ENCODE measurements at places on chromosomes 1 and 21. TPM values are rescaled to one million over a fixed set of nuclear protein-coding genes. Genes with fewer than 3 reads are reported as not detected.

NEXN gene
- 1.8 TPM for total RNA-seq

- DNase-seq, result no peak
These were observed at the start of gene RUNX3 for GRCh38 chr1:24930260-24931145. Gene RUNX3 (minus strand): TSS chr1:24930276. CDS start chr1:24929868, 408 bp downstream.

GRCh38 chr1:156356262-156356874 is 12.6 kb upstream of the RHBG start:
- DNase-seq, result no peak

DNA sequence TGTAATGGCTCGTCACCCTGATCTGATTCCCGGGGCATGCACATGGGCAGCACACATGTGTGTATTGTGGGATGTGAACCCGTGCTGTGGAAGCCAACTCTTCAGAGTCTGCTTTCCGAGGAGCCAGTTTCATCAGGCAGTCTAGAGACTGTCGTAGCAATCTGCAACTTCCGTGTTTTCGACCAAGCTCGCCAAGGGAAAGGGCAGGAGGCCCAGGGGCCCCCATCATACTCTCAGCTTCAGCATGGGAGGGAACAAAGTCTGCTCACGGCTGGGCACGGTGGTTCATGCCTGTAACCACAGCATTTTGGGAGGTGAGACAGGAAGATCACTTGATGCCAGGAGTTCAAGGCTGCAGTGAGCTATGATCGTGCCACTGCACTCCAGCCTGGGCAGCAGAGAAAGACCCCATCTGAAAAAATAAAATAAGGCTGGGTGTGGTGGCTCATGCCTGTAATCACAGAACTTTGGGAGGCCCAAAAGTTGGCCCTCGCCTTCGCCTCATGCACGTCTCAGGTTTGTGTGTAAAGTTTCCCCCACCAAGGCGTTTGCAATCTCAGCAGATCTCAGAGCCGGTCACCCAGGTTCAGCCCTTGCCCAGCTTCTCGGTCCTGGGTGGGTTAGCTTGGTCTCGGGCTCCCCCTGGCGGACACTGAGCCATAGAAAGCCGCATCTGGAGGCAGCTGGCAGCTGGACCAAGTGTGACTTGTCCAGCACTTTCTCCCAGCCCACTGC is 48.5 kb upstream of the SLC25A33 start:
- DNase-seq, result peak; percentile 67

GBP6 gene
- 0.50 TPM for total RNA-seq

DNA sequence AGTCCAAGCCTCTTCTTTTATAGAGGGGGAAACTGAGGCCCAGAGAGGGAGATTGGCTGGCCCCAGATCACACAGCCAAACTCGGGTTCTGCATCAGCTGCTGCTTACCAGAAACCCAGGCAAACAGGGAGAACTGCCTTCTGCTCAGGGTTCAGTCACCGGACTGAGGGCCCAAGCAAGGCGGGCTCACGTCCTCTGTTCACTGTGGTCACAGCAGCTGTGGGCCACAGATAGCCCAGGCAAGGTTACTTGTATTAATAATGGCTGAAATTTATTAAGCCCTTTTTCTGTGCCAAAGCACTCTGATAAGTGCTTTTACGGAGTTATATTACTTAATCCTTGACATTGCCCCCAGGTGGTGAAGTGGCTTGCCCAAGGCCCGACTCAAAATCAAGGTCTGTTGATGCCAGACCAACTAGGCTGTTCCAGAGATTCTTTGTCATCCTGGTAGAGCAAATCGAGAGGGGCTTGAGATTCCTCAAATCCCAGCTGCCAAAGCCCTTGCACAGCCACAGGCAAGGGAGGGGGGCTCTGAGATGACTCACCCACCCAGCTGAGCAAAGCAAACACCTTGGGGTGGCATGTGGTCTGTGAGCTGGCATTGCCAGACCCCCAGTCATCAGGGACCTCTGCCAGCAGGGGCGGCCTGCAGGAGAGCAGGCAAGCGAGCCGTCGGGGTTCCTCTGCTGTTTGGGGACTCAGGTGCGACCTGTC is 36.5 kb downstream of the EPHB2 start:
- DNase-seq, result no peak

DNA sequence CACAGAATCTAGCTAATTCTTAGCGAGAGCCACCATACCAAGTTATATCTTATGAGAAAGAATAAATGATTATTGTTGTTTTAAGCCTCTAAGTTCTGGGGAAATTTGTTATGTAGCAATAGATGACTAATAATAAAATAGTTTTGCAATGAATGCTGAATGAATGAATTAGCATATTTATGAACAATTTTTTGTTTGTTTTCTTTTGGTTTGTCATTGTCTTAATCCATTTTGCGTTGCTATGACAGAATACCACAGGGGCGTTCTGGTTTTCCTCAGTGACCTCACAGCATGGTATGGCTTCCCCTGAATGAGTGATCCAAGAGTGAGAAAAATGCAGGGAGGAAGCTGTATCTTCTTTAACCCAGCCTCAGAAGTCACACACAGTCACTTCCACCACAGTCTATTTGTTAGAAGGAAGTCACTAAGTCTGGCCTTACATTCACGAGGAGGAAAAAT is 53.8 kb upstream of the HPDL start:
- no peak for DNase-seq

CHAF1B gene
- total RNA-seq, result 3.6 TPM

DNA sequence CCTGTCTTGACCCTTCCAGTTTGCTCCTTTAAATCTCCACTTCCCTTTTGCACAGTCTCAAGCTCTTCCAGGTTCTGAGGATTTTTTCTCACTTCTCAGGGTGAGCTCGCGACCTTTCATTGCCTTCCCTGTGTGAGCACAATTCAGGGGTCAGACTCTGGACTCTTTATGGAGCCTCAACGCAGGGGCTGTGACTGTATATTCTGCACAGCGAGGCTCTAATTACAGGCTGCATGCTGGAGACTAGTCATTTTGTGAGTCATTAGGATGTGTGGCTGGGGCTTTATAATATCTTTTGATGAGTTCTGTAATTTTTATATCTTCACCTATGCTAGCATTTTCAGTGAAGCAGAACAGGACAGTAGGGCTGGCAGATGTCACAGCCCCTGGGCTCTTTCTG is 270.7 kb downstream of the KAZN start:
- DNase-seq, result peak; percentile 42

OR14A2 gene
- total RNA-seq, result not detected

DNA sequence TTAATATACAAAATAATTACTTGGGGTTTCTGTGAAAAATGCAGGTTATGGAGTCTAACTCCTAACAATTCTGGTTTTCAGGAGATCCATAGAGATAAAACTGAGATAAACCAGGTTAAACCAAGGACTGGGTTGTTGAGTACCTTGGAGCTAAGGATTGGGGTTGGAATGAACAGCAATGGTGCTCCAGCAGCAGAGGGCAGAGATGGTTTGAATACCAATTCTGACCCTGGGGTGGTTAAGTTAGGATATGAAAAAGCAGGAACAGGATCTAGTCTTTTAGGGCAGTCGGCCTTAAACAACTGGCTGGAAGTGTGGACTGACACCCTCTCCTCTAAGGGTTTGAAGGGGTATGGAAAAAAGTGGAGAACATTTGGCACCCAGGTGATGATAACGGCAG is 53.0 kb downstream of the UROD start:
- DNase-seq, result no peak

GRCh38 chr1:113782406-113782805 is 23.1 kb upstream of the PHTF1 start:
- no peak for DNase-seq

DNA sequence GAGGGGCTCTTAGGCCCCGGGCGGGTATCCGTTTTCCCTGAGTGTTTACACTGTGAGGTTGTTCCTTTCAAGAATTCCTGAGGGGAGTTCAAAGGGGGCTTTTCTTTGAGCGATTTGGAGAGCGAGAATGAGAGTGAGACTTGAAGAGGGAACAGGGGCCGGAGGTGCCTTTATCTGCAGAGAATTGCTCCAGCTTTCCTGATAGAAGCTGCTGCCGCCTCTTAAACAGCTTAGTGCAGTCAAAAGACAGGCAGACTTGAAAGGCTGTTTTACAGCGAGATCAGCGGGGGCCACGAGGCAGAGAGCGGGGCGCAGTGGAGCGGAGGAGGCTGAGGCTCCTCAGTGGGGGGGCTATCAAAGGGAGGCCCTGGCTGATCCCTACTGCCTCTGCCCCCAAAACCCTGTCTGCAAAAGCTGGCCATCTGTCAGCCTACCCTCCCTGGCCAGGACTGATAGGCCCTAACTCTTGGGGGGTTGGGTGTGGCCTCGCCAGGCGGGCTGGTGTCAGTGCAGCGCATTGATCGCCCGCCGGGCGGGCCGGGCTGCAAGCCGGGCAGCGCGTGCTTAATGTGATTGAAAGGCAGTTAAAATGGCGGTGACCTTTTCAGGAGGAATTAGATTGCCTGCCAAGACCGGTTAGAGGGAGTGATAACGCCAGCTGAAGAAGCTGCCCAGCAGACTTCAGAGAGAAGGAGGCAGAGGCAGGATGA is 36.4 kb downstream of the TMEM53 start:
- DNase-seq, result no peak

GRCh38 chr1:36442337-36442736 is 7.9 kb downstream of the OSCP1 start:
- no peak for DNase-seq

PRKCZ gene
- 33.2 TPM for total RNA-seq

DNA sequence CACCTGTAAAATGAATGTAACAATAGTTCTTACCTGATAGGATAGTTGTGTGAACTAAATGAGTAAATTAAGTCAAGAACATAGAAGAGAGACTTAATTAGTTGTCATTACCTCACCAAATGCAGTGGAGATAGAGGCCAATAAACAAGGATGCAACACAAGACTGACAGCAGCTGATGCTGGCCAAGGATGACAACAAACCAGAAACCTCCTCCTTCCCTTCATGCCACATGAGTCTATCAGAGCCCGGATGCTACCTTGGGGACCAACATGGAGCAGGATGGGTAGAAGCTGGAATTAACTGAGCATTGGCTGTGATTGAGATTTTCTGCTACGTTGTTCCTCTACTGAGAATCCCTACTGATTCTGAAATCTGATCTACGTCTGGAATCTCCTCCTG is 30.3 kb upstream of the USP1 start:
- no peak for DNase-seq

PADI1 gene
- total RNA-seq, result 0.39 TPM

CCDC30 gene
- total RNA-seq, result 19.1 TPM

- DNase-seq, result no peak
These were observed 35.8 kb downstream of the EVI5 start for GRCh38 chr1:92749024-92749634.

GRCh38 chr1:111219557-111220286 is 7.8 kb upstream of the CHI3L2 start:
- no peak for DNase-seq

GUK1 gene
- 167 TPM for total RNA-seq

- DNase-seq, result no peak
These were observed 6.9 kb downstream of the CAMK1G start for GRCh38 chr1:209590405-209590804.

GRCh38 chr1:15159166-15159555 is 5.6 kb downstream of the TMEM51 start:
- no peak for DNase-seq

GRCh38 chr1:170959385-170959784 is 24.1 kb downstream of the MROH9 start:
- no peak for DNase-seq

IFI44L gene
- total RNA-seq, result 34.3 TPM

GRCh38 chr1:31762726-31763670 is 1.1 kb downstream of the ADGRB2 start:
- DNase-seq, result peak; percentile 74

DNA sequence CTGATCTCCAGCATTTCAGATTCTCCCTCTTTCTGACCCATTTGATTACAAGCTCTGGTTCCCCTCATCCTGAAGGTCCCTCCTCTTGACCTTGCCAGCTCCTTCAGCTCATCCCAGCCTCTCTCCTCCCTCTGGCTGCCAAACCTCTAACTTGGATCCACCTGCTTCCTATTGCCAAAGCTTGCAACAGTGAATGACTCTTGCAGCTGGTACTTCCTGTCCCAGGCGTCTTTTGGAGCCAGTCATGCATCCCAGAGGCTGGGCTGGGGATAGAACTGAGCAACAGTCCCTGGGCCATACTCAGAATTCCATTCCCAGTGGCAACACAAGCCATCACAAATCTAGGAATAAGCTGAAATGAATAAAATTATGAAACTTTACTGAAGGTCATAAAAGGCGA is 27.7 kb upstream of the SPOCD1 start:
- no peak for DNase-seq

CR2 gene
- total RNA-seq, result 0.11 TPM
